T-helper 17 cell (primary cell): ENCODE measurements at places on chromosomes 7 and 10.

- no peak for DNase-seq
- H3K4me3 ChIP-seq, result no peak overlapping the region
- no peaks in the 10 kb centered on the region for H3K36me3 ChIP-seq
- H3K27me3 ChIP-seq, result peaks cover 81% of the 10 kb centered on the region
- H3K4me1 ChIP-seq, result no peaks in the 10 kb centered on the region
Measured at GRCh38 chr10:23200997-23201652, 9.0 kb downstream of the PTF1A start.

DNA sequence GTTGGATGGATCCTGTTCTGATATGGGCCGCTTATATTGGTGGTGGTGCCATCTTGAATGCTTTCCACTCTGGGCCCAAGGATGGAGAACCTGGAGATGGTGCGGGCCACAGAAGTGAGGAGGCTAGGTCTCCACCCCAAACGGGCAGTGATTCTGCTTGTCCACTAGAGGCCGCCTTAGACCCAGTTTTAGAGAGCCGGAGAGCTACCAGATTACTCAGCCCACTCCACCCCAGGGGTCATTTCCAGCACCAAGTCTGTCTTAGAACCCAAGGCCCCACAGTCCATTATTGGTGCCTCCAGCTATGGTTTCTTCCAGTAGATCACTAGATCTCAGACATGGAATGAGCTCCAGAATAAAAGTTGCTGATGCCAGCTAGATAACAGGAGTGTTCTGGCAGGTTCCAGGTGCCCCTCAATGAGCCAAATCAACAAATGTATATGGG lies 11.8 kb upstream of the CAMK2G start:
- no peak overlapping the region for H3K27ac ChIP-seq
- H3K4me1 ChIP-seq, result peaks cover 13% of the 10 kb centered on the region
- H3K27me3 ChIP-seq, result no peaks in the 10 kb centered on the region
- peak; percentile 56 for DNase-seq
- H3K4me3 ChIP-seq, result no peak overlapping the region
- peaks cover 2% of the 10 kb centered on the region for H3K36me3 ChIP-seq

DNA sequence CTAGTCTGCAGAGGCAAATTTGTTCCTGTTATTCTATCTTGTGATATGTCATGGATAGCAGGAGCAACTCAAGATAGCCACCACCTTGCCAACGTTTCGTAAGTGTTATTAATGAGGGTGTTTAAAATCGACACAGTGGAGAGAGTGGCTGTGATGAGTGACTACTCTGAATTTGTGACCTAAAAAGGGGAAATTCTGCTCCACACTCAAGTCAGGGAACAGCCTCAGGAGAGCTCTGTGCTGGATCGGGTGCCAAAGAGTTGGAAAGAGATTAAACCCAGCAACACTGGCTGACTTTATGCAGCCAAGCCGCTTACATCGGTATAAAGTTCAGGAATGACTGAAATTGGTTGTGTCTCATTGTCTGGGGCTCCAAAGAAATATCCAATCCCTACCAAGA lies 9.5 kb downstream of the TACC2 start:
- H3K4me3 ChIP-seq, result no peak overlapping the region
- no peaks in the 10 kb centered on the region for H3K36me3 ChIP-seq

DNA sequence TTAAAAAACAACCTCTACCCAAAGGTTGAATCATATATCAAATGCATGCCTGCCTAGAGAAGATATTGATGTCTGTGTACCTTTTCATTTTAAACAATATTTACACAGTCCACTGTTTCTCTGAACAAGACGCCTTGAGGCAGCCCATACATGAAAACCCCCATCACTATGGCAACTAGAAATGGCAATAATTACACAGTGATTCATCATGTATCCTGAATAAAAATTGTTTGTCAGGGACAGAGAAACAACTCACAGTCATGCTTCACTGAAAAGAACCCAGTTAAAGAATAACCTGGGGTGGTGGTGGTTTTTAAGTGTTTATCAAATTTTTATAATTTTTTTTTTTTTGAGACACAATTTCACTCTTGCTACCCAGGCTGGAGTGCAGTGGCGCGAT lies 19.7 kb downstream of the DNAJC12 start:
- no peak overlapping the region for H3K27ac ChIP-seq
- DNase-seq, result no peak
- no peak overlapping the region for H3K4me3 ChIP-seq
- H3K4me1 ChIP-seq, result peaks cover 4% of the 10 kb centered on the region
- H3K36me3 ChIP-seq, result no peaks in the 10 kb centered on the region

GRCh38 chr7:2807845-2808772 lies 36.0 kb downstream of the GNA12 start:
- H3K27me3 ChIP-seq, result no peaks in the 10 kb centered on the region
- H3K27ac ChIP-seq, result no peak overlapping the region
- peaks cover 2% of the 10 kb centered on the region for H3K36me3 ChIP-seq
- no peak overlapping the region for H3K4me3 ChIP-seq
- DNase-seq, result no peak
- peaks cover 23% of the 10 kb centered on the region for H3K4me1 ChIP-seq

- no peak for DNase-seq
- H3K27me3 ChIP-seq, result no peaks in the 10 kb centered on the region
- peaks cover 30% of the 10 kb centered on the region for H3K4me1 ChIP-seq
- no peak overlapping the region for H3K4me3 ChIP-seq
- peak overlapping the region; percentile 32 for H3K27ac ChIP-seq
Measured at GRCh38 chr7:100095704-100096103, 5.5 kb downstream of the MCM7 start.

- H3K36me3 ChIP-seq, result no peaks in the 10 kb centered on the region
- no peak overlapping the region for H3K4me3 ChIP-seq
- no peak overlapping the region for H3K27ac ChIP-seq
- H3K4me1 ChIP-seq, result no peaks in the 10 kb centered on the region
- no peaks in the 10 kb centered on the region for H3K27me3 ChIP-seq
- no peak for DNase-seq
Measured at GRCh38 chr7:136947347-136947746, 78.9 kb downstream of the CHRM2 start.

DNA sequence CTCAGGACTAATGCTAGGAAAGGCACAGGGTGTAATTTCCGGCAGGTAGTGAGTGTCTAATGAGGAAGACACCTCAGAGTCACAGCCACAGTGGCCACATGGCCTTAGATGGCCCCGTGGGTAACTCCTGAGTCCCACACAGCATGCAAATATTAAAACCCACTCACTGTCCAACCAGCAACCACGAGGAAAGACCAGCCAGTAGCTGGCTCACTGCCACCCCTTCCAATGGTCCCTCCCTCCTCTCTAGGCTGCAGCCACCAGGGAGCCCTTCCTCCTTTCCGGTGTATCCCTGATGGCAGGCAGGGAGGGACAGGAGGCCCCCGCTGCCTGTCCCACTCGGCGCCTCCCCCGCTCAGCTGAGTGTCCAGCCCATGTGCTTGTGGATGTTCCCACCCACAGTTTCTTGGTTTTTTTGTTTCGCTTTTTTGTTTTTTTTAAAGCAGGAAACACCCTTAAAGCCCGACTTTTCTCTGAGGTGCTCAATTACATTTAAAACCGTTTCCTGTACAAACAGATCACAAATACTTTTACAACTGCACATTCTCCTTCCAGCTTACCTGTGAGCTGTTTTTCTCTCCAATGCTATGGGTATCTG lies 9.2 kb downstream of the BNIP3 start:
- DNase-seq, result peak; percentile 28
- peaks cover 48% of the 10 kb centered on the region for H3K4me1 ChIP-seq
- peak overlapping the region; percentile 94 for H3K27ac ChIP-seq
- peak overlapping the region; percentile 93 for H3K4me3 ChIP-seq
- no peaks in the 10 kb centered on the region for H3K27me3 ChIP-seq

- H3K4me3 ChIP-seq, result no peak overlapping the region
- H3K27me3 ChIP-seq, result peaks cover 37% of the 10 kb centered on the region
- no peak overlapping the region for H3K27ac ChIP-seq
- H3K4me1 ChIP-seq, result no peaks in the 10 kb centered on the region
- DNase-seq, result no peak
Measured at GRCh38 chr10:87702973-87703294, 43.3 kb downstream of the PAPSS2 start.

- H3K4me3 ChIP-seq, result peak within 1 kb of the TSS; percentile 95
- peak; percentile 30 for DNase-seq
- H3K36me3 ChIP-seq, result peaks cover 6% of the 10 kb centered on the region
- no peaks in the 10 kb centered on the region for H3K27me3 ChIP-seq
Measured at GRCh38 chr7:150322833-150323681, at the start of the genes ACTR3C and LRRC61. ACTR3C (minus strand) TSS chr7:150323545; CDS start chr7:150295296, 28,249 bp downstream. LRRC61 (plus strand) TSS chr7:150323355; CDS start chr7:150336862, 13,507 bp downstream.

GRCh38 chr7:150852371-150852905 lies at the start of gene AOC1:
AOC1 (plus strand) TSS chr7:150852517; CDS start chr7:150856471, 3,954 bp downstream.
- peaks cover 15% of the 10 kb centered on the region for H3K36me3 ChIP-seq
- peaks cover 8% of the 10 kb centered on the region for H3K4me1 ChIP-seq
- no peak for DNase-seq
- H3K4me3 ChIP-seq, result no peak within 1 kb of the TSS
- H3K27ac ChIP-seq, result peak within 1 kb of the TSS; percentile 24
- peaks cover 71% of the 10 kb centered on the region for H3K27me3 ChIP-seq

- no peak for DNase-seq
- no peaks in the 10 kb centered on the region for H3K36me3 ChIP-seq
- no peak overlapping the region for H3K27ac ChIP-seq
- peaks cover 46% of the 10 kb centered on the region for H3K27me3 ChIP-seq
Measured at GRCh38 chr7:45420843-45421495, 153.2 kb upstream of the ADCY1 start.
